ENCODE measurements at places on chromosomes 1 and 21.

GRCh38 chr1:247402120-247402675 lies 13.8 kb upstream of the NLRP3 start:
- no peak for DNase-seq

DNA sequence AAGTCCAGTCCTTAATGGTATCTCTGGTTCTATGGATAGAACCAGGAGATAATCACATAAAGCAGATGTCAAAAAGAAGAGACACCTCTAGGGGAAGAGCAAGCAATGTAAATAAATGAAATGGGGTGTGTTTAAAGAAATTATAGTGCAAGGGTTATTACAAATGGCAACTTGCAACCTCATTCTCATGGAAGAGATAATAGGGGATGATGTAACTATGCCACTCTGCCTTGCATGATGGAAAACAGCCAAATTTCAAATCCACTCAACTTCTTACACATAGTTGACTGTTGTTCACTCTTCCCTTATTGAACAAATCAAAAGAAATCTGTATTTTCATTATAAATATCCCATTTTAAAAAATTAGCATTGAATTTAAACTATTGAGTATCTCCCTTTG lies 274.0 kb upstream of the TMPRSS15 start:
- DNase-seq, result no peak

- no peak for DNase-seq
These were observed 186.3 kb downstream of the RERE start for GRCh38 chr1:8631163-8631562.

GRCh38 chr1:229579059-229579673 lies 20.7 kb upstream of the ABCB10 start:
- peak; percentile 31 for DNase-seq

- no peak for DNase-seq
These were observed 120.0 kb upstream of the ZC3H11B start for GRCh38 chr1:219732814-219733491.

- DNase-seq, result no peak
These were observed 39.9 kb downstream of the PEX14 start for GRCh38 chr1:10514490-10515235.

GRCh38 chr1:213474054-213474453 lies 423.0 kb downstream of the RPS6KC1 start:
- no peak for DNase-seq

- DNase-seq, result no peak
These were observed 260.0 kb upstream of the BEND5 start for GRCh38 chr1:49036700-49037099.
